ENCODE measurements at places on chromosomes 7 and 10.

GRCh38 chr7:53877688-53878087, 664.5 kb upstream of the VSTM2A start:
- DNase-seq = no peak

GRCh38 chr7:78296644-78297371, 498.2 kb downstream of the PHTF2 start:
- no peak for DNase-seq

GRCh38 chr10:78907551-78908211, 161.1 kb upstream of the ZMIZ1 start:
- DNase-seq = no peak

GRCh38 chr7:157683747-157684156, 346.9 kb downstream of the DNAJB6 start:
- no peak for DNase-seq

GRCh38 chr10:105148456-105148855, 507.4 kb downstream of the SORCS3 start:
- no peak for DNase-seq

GRCh38 chr10:61899997-61900828, 1.3 kb upstream of the ARID5B start:
- peak; percentile 21 for DNase-seq

DNA sequence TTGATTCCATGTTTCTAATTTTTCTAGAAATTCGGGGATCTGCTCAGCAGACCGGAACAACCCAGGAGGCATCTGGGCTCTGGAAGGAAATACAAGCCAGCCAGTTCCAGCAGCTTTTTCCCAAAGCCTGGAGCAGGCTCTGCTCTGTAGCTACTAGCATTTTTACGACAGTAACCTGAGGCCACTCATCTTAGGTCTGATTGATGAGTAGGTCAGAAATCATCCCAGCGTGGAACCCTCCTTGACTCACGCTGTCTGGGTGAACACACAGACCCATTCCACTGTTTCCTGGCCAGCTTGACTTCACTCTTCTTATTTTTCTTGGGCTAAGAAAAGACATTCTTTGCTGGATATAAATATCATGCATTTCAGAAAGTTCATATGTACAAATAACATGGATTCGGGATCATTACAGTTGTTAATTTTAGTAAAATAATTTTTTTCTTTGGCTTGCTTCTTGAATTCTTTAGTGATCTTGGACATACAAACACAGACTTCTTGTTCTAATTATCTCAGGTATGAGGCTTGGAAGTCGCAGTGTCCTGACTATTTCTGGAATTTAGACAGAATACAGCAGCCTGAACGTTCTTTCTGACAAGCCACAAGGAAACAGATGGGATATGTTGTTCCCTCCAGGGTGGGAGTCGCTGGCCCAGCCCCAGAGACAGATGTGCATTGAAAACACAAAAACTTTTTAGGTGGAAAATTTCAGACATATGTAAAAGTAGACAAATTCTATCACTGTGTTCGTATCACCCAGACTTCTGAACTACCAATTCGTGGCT, 54.6 kb upstream of the PITRM1 start:
- no peak for DNase-seq

- DNase-seq = no peak
These were observed 15.3 kb downstream of the PTTG1IP2 start for GRCh38 chr7:90484706-90485105.

DNA sequence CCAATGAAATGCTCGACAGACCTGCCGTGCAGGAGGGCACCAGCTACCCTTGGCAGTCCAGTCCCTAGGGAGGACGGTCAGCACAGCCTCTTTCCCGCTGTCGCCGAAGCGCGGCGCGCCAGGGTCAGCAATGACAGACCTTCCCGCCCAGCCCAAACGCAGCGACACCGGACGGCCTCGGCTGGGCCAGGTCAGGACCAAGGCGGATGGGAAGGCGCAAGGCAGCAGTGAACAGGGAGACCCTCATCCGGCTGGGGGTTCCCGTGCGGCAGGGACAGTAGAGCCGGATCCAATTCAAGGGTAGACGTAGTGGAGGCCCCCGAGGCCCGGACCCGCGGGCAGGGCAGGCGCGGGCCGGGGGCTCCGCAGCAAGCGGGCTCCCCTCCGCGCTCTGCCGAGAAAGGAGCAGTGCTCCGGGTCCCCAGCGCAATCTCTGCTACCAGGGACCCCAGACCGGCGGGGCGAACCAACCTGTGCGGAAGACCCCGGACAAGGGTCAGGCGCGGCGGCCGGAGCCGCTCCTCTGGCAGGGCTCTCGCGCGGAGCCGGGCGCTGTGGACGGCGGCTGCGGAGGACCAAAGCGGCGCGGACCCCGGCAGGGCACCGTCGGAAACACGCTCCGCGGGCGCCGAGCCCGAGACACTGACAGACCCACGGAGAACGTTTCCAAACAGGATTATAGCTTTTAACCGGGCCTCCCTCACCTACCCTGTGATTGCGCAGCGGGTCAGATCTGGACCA, at the start of gene SEC31B:
TSS of gene SEC31B (minus strand) at position 551 of the 741 bp plus-strand sequence. CDS start 2,909 bp downstream, outside the sequence.
- no peak for DNase-seq

DNA sequence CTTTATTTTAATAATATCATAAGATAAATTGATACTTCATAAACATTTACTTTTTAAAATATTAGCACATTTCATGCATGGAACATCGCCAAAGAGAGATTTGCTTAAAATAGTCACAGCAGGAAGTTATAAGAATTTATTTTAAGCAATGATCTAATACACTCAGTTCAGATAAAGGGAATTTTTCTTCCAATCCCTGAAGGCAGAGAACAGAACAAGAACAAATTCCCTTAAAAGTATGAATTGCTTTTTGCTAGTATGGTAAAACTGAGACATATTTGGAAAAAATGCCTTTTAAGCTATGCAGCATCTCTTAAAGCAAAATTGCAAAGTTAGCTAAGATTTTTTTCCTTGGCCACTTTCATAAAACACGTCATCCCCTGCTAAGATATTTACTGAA, 91.0 kb downstream of the SEMA3D start:
- no peak for DNase-seq

- DNase-seq = no peak
These were observed 24.7 kb upstream of the AMZ1 start for GRCh38 chr7:2663121-2663886.

GRCh38 chr10:112094984-112095383, 88.6 kb downstream of the GPAM start:
- no peak for DNase-seq

DNA sequence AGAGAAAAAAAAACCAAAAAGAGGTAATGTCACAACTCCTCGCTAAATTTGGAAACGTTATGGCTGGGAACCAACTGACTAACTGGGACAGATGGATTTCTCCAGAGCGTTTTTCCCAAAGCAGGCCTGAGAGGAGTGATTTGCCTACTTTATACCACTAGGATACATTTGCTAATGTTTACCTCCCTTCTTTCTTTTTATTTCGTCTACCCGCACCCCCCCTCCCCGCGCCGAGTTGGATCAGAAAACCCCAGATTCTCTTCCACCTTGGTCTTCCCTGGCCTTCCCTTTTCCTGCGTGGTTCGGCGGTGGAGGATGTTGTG, 7.2 kb downstream of the CPA2 start:
- no peak for DNase-seq

DNA sequence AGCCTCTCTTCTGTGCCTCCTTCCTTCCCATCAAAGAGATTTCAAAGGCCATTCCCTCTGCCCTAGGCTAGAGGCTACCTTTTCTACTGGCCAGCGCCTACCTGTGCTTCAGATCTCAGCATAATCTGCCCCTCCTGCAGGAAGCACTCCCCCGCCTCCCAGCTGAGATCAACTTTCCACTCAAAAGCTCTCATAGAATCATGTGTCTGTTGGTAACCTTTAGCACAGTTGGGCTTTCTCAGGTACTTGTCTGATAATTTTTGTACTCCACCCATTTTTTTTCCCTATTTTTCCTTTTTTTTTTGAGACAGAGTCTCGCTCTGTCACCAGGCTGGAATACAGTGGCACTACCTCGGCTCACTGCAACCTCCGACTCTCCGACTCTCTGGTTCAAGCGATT, 231.0 kb upstream of the PRSS58 start:
- DNase-seq = no peak

DNA sequence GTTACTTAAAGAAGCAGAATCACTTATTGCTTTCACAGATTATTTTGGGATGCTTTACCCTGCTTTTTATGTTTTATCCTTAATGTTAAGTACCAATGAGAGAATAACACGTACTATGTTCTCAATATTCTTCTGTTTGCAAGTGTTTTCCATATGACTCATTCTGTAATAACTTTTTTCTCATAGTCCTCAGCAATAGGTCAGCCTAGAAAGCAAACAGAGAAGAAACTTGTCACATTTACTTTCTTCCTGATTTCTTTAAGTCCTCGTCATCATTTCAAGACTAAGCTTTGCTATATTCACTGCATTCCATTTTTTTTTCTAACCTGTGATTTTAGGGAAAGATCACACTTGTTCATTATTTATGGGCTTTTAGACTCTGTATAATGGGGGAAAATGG, 6.8 kb upstream of the AGR2 start:
- no peak for DNase-seq

GRCh38 chr7:69765879-69766278, 167.6 kb downstream of the AUTS2 start:
- no peak for DNase-seq

DNA sequence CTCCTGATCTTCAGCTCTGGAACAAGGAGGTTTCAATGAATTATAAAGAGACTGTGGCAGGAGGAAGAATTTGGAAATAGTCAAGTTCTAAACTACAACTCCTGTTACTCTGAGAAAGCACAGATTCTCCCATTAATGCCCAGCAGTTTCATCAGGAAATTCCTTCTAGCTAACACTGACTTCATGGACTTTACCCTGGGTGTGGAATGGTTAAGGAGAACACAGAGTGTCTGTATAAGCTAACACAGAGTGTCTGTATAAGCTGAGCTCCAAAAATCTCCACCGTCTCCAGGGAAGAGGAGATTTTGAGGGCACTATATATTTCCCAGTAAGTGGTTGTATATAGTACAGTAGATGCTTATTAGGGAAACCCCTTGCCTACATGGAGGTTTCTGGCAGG, 675.5 kb downstream of the XPNPEP1 start:
- no peak for DNase-seq

DNA sequence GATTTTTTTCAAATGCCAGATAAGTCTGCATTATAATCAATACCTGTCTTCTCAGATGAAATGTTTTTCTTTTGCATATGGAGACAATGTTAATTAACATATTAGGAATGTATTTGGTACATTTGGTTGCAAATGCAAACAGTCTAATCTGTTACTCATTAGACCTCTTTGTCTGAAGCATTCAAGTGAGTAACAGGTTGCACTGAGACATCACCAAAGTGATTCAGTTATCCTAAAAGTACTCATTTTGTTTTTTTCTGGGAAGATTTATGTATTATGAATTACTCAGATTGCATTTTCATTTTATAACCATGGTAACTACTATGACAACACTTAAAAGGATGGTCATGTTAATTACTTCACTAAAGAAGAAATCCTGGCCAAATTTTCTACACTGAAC, 513.6 kb downstream of the HTR7 start:
- DNase-seq = no peak

DNA sequence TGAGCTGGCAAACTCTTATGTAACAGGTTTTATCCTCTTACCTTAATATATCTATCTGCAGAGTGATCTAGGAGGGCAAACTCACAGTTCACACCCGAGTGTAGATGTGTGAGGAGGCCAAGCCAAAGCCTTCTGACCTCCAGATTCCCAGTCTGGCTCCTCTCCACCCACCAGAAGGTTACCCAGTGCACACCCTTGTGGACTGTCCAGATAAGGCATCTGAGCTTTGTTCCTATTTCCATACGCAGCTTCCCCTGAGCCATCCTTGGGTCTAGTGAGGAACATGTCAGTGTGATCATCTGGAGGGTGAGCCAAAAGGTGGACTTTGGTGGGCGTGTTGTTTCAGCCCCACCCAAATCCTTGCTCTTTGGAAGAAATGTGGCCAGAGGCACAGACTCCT, 203.0 kb upstream of the MEOX2 start:
- DNase-seq = no peak

DNA sequence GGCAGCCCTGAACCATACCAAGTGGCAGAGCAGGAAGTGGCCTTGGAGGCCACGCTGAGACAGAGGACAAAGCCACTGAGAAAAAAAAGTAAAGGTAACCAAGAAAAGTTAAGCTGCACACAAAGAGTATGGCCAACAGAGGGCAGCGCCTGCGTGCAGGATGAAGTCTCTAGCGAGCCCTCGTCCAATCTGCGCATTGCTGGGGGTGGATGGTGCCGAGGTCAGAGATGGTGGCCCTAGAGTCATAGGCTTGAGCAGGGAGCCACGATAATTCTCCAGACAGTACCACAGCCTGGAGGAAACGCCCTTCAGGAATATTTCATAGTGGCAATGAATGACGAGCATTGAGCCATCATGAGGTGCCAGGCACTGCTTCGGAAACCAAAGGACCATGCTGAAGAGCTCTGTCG, 9.7 kb downstream of the ATP6V0E2 start:
- peak; percentile 27 for DNase-seq

DNA sequence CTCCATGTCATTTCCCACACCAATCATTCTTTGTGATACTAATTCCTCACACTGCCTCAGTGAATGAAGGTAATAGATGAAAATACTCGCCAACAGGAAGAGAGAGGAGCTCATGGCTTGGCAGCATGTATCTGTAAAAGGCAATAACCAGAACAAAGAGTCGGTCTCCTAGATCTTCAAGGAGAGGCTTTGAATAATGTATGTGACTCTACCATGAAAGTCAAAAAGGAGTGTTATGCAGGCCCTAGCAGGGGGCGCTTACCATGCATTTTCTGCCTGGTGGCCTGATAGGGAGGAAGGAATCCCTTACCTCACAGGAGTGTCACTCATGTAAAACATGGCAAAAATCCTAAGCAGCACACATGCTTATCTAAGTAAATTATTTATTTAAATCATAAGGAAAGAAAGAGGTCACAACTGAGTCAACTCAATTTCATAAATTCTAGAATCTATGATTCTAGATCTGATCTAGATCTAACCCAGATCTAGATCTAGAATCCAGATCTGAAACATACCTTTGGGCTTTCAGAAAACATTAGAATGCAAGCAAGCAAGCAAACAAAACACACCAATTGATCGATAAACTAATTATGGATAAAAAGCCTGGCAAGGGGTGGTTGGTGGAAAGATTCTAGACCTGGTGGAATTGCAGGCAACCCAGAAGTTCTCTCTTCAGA, 226.3 kb upstream of the KLF6 start:
- no peak for DNase-seq

GRCh38 chr10:5945561-5946418, 31.6 kb downstream of the IL15RA start:
- DNase-seq = no peak

DNA sequence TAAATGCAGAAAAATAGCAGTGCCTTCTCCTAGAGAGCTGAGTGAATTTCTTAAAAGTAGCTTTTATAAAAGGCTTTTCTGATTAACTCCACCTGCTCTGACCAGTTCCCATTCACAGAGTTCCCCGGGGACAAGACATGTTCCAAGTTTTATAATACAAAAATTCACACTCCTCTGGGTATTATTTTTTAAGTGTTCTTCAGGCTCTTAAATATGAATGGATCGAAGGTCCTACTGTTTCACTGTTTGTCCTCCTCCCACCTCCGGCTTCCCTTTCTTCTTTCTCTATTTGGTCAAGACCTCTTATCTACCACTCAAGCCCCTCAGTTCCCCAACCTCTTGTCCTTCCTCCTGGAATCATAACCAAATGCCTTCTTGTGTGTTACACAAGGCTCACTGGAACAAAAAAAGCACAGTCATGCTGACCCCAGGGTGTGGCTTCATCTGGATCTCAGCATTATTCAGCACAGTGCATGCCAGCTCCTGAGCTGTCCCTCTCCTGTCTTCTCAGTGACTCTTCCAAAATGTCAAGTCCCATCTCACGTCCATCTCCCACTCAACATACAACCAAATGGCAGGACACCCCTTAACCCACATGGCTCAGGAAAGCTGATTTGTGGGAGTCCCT, 222.4 kb downstream of the SORCS1 start:
- no peak for DNase-seq

All from effector CD8-positive, alpha-beta T cell (primary cell).